ENCODE measurements at places on chromosomes 2 and 18.

DNA sequence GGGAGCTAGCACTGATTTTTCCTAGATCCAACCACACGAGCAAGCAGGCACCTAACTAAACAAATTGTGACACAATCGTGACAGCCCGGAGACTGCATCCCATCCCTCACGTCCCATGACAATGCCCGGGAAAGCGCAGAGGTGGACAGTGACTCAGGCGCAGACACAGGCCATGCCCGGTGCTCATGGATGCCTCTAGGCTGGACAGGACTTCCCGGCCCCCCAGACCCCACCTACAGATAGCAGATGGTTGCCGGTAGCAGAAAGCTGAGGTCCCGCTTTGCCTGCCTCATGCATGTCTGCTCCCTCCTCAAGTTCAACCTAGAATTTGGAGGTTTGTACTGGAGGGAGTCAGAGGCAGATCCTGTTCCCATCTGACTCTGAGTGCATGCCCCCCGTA lies 81.0 kb downstream of the TPO start:
- no peak for DNase-seq

DNA sequence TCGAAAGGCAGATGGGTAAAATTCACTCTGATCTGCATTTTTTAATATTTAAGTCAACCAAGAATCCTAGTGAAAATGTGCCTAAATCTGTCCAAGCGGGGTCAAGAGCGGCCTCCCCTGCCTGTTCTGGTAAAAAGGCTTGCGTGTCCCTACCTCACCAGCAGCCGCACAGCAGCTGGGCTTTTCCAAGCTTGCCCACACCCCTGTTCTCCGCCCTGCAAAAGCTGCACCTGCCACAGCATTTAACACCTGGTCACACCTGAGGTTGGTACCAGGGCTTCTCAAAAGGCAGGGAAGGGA lies 25.8 kb upstream of the TMEM182 start:
- no peak for DNase-seq

DNA sequence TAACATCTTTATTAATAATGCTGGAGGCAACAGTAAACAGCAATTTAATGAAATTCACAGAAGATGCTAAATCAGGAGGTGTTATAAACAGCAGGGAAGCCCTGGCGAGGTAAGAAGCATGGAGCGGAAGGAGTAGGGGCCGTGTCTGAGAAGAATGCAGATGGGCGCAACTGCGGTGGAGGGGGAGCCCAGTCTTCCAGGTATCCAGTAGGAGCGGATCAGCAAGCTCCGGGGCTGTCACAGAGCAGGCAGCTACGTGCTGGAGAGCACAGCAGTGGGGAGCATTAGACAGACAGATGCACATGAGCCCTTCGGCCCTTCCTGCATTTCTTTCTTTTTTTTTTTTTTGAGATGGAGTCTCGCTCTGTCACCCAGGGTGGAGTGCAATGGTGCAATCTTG lies 82.3 kb downstream of the SH3RF3 start:
- no peak for DNase-seq

DNA sequence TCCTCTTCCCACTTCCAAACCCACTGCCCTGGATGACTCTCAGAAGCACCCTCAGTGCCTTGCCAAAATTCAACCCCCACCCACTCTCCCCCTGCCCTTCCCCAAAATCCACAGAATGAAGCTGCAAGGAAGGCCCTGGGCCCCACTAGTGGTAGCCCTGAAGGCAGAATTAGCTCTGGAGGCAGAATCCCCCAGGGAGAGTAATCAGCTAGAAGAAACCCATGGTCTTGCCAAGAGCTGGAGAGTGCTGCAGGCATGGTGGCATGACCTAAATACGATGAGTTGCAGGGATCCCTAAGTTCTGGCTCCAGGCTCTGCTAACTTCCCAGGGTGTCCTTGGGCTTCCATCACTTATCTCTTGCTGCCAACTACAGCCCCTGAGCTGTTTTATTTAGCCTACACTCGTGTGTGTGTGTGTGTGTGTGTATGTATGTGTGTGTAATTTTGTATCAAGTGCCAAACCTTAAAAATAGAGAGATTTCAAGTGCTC lies 7.9 kb downstream of the GAD1 start:
- no peak for DNase-seq

GRCh38 chr2:69138247-69138772 lies 125.3 kb downstream of the ANTXR1 start:
- DNase-seq = no peak

- DNase-seq = no peak
These were observed 278.3 kb upstream of the CYP26B1 start for GRCh38 chr2:72425996-72426395.

GRCh38 chr2:25341753-25342371 lies at the start of gene DNMT3A:
DNMT3A (minus strand) TSS chr2:25341925; CDS start chr2:25313984, 27,941 bp downstream.
- DNase-seq = peak; percentile 30

GRCh38 chr18:5388896-5389295 lies 93.4 kb upstream of the ZBTB14 start:
- DNase-seq = no peak

GRCh38 chr2:109046925-109047508 lies 58.0 kb upstream of the EDAR start:
- no peak for DNase-seq

DNA sequence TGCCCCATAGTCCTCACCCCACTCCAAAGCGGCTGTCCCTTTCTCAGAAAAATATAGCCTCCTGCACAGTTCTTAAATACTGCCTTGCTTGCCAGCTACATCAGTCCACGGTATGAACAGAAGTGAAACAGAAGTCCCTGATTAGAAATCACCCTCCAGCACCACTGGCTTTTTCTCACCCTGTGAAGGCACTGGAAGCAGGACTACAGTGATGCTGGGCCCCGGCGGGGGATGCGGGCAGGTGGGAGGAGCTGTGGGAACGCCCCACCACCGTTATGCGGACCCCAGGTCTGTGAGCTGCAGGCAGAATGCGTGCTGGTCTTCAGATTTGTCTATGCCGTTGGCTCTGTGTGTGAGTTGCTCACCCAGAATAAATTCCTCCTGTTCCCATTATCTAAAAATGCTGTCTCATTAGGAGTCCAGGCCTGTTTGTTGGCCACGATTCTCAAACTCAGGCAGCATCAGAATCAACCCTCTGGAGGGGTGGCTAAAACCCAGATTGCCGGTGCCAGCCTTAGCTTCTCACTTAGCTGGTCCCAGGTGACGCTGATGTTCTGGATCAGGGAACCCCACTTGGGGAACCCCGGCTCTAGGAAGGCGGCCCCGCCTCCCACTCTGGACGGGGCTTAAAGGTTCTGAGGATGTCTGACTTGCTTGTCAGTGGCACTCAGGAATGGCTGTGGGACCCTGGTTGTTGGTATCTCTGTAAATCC lies 224.8 kb upstream of the PXDN start:
- DNase-seq = no peak

- no peak for DNase-seq
These were observed 158.6 kb downstream of the RNF144A start for GRCh38 chr2:7075834-7076233.

DNA sequence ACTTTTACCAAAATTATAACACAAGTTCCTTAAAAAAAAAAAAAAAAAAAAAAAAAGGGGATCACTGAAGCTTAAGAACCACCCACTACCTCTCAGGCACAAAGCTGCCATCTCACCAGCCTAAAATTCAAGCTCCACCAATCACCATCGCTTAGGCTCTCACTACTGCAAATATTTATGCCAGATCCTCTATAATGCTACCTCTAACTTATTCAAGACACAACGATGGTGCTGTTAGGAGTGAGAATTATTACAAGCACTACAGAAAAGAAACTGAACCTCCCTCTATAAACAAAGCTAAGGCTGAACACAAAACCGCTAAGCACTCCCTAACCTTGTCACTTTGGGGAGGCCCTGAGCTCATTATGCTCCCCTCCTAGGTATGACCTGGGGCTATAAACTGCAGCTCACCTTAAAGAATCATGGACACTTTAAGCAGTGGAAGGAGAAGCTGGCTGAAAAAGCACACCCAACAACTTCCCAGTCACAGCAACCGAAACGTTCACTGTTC lies 3.6 kb downstream of the FZD5 start:
- no peak for DNase-seq

- DNase-seq = no peak
These were observed 14.1 kb downstream of the SLC66A3 start for GRCh38 chr2:11169333-11169732.

DNA sequence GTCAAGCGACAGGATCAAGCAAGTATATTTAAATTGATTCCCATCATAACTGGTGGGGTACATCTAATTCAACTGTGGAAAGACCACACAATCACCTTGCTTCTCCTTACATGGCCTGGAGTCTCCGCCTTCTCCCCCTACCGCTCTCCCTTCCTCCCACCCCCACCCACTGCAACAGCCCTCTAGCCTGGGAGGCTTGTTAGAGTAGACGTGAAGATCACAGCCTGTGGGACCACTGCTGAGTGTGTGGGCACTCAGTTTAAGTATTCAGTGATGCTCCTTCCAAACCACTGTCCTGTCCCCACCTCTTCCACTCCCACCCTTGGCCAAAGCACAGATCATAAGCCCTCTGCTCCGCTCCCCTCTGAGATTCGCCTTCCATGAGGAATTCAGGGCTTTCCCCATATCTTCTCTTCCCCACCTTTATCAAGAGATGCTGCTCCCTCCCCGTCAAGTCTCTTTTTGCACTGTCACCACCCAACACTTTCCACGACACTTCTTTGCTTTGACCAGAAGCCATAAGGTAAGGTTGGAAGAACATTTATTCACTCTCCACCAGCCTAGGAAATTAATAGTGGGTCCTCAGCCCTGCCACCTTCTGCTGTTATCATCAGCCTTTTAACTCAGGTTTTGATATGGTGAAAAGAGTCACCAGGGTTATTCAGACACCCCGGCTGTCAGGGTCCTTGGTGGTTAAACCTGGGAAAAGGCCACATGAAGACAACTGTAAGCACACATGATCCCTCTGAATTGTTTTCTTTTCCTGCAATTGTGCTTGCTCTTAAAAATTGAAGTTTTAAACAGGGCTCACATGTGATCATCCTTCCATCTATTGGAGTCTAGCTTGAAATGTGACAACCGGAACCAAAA lies 1.7 kb downstream of the METTL4 start:
- no peak for DNase-seq

- peak; percentile 84 for DNase-seq
These were observed 34.0 kb upstream of the SPTBN1 start for GRCh38 chr2:54422072-54422581.

- no peak for DNase-seq
These were observed 30.1 kb upstream of the GALNT14 start for GRCh38 chr2:31168291-31168690.

DNA sequence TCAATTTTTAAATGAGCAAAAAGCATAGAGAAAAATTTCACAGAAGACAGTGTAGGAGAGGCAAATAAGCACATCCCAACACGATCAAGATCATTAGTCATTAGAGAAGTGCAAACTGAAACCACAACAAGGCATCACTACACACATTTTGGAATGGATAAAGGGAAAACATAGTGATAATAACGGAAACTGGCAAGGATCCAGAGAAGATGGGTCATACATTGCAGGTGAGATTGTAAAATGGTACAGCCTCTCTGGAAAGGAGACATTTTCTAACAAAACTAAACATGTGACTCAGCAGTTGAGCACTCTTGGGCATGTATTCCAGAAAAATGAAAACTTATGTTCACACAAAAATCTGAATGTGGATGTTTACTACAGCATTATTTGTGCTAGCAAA lies 98.3 kb upstream of the TMEM17 start:
- DNase-seq = no peak

- no peak for DNase-seq
These were observed 39.4 kb downstream of the STEAP3 start for GRCh38 chr2:119263025-119263424.

DNA sequence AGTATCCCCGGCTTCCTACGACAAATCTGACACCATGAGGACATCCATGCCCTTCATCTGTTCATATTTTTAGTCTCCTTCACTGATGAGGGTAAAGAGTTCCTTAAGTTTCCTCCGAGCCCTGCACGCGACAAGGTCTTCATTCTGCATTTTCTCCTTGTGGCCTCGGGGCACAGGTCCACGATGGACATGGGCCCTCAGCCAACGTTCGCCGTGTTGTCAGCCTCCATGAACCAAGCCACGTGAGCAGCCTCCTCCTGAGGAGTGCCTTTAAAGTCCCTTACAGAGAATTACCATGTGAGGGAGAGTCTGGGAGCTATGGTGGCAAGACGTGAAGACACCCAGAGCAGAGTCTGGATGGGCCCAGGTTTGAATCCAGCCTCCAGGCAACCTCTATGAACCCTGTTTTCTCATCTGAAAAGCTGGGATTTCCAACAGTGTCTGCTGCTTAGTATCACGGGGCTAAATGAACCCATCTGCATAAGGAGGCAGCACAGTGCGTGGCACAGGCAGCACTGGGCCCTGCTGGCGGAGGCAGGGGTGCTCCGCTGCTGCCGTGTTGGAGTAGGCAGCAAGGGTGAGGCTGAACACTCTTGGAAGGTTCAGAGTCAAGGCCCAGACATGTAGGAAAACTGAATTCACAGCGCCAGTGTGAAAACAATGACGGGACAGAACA lies 54.1 kb downstream of the EIPR1 start:
- no peak for DNase-seq

DNA sequence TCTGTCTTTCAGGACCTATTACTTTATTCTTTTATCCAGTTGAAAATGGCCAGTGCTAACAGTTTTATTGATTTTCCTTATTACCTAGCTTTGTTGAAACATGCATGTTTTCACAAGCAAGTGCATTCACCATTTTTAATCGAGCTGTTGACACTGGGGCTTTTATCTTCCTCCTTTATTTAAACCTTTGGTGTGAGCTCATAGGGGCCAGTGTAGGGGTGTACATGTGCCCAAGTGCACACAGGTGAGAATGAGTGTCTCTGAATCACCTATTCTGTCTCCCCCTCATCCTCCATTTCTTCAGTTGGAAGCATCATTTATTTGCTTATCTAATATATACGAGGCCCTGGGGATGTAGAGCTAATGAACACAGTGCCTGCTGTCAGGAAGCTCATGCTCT lies 199.1 kb downstream of the PRKCE start:
- DNase-seq = no peak

- no peak for DNase-seq
These were observed 14.9 kb upstream of the ECEL1 start for GRCh38 chr2:232502511-232502910.

DNA sequence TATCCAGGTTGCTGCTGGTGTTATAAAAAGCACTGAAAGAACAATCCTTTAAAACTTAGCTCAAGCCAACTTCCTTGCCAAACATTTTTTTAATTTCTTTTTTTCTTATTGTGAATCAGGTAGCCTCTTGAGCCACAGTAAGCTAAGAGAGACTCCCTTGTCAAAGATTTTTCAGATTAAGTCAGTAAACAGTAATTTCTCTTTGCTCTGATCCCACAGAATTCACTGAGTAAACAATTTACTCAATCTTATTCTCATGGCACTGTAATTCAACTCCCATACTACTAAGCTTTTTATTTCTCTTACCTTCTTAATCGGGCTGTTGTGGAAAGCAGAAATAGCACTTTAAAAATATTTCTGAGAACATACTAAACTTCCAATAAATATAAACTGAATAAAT lies 82.7 kb downstream of the C2orf74 start:
- no peak for DNase-seq

GRCh38 chr2:212441141-212441540 lies 97.5 kb downstream of the ERBB4 start:
- no peak for DNase-seq

GRCh38 chr18:58058720-58059119 lies 14.7 kb downstream of the NEDD4L start:
- no peak for DNase-seq
